ENCODE measurements at places on chromosomes 5 and 9.

DNA sequence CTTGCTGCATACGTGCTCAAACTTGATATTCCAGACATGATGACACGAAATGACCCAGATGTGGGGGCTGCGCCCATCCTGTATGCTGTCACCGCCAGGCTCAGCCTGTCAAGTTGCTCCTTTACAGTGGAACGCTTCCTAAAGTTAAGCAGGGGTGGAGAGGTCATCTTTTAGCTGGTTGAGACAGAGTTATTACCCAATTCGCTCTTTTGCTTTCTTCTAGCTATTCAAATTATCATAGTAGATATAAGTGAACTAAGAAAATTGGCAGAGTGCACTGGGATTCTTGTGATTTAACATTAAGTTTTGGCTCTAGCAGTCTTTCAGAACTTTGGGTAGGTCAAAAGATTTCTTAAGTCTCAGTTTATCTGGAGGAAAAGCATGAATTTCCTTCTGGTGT lies 69.8 kb upstream of the BASP1 start:
- no peak overlapping the region for H3K4me3 ChIP-seq
- DNase-seq = no peak
- no peaks in the 10 kb centered on the region for H3K27me3 ChIP-seq
- no peaks in the 10 kb centered on the region for H3K36me3 ChIP-seq

DNA sequence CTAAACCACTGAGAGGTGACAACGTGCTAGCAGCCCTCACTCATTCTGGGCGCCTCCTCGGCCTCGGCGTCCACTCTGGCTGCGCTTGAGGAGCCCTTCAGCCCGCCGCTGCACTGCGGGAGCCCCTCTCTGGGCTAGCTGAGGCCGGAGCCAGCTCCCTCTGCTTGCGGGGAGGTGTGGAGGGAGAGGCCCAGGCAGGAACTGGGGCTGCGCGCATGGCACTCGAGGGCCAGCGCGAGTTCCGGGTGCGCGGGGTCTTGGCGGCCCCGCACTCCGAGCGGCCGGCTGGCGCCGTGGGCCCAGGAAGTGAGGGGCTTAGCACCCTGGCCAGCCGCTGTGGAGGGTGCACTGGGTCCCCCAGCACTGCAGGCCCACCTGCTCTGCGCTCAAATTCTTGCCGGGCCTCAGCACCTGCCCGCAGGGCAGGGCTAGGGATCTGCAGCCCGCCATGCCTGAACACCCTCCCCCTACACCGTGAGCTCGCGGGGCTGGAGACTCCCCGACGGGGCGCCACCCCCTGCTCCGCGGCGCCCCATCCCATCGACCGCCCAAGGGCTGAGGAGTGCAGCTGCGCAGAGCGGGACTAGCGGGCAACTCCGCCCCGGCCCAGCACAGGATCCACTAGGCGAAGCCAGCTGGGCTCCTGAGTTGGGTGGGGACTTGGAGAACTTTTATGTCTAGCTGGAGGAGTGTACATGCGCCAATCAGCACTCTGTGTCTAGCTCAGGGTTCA lies 11.8 kb upstream of the UBE2D2 start:
- H3K4me3 ChIP-seq = no peak overlapping the region

DNA sequence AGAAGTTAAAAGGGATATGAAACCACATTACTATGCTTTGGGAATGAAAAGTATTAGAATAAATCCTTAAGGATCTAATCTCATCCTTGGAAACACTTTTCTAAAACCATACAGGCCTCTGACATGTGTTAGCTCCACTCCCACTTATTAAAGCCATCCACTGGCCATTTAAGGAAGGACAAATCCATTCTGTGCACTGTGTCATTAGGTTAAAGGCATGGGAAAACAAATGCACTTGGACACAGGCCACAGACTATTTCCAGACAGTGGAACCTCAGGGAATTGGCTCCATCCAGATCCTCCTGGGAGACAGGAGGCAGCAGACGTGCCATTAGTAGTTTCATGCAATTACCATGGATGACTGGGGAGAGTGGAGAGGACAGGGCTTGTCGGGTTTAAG lies 454.9 kb downstream of the ENC1 start:
- no peaks in the 10 kb centered on the region for H3K27me3 ChIP-seq
- DNase-seq = no peak
- no peaks in the 10 kb centered on the region for H3K4me1 ChIP-seq
- no peak overlapping the region for H3K27ac ChIP-seq

DNA sequence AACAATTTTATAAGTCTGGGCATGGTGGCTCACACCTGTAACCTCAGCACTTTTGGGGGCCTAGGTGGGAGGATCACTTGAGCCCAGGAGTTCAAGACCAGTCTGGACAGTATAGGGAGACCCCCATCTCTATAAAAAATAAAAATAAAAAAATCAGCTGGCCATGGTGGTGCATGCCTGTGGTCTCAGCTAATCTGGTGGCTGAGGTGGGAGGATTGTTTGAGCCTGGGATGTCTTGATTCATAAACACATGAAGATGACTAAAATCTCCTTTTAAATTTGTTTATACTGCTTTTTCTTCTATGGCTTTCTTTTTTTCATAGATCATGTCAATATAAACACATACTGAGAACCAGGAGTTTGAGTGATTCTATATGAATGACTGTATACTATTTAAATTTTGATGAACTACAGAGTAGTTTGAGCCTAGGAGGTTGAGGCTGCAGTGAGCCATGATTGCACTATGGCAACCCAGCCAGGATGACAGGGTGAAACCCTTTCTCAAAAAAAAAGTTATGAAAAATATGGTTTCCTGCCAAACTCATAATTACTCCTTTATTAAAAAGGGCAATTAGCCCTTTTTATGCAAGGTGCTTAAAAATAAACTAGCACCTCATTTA lies 14.2 kb downstream of the RIC1 start:
- no peak overlapping the region for H3K4me3 ChIP-seq
- H3K36me3 ChIP-seq = no peaks in the 10 kb centered on the region
- DNase-seq = no peak
- H3K27ac ChIP-seq = no peak overlapping the region

Data from iPS DF 6.9 (cell line).